ENCODE measurements at places on chromosomes 16 and 17. TPM values are rescaled to one million over a fixed set of nuclear protein-coding genes. Genes with fewer than 3 reads are reported as not detected.

The CBX2 gene
- 12.6 TPM for total RNA-seq

The NDE1 gene
- 26.7 TPM for total RNA-seq

The RUSF1 gene
- total RNA-seq: 53.1 TPM

The ABCA8 gene
- 83.7 TPM for total RNA-seq

The PLA2G10 gene
- not detected for total RNA-seq

The RABEP2 gene
- 19.6 TPM for total RNA-seq

The ATP6V0A1 gene
- 71.1 TPM for total RNA-seq

The CCL8 gene
- total RNA-seq: 0.72 TPM

The KRT17 gene
- total RNA-seq: 1.5 TPM

The LRRC37B gene
- total RNA-seq: 41.5 TPM

The SLC12A3 gene
- 0.20 TPM for total RNA-seq

The MYLK3 gene
- total RNA-seq: 6.3 TPM

The UTS2R gene
- not detected for total RNA-seq

The GUCY2D gene
- total RNA-seq: 0.39 TPM

The PTX4 gene
- 0.11 TPM for total RNA-seq

The SLC16A6 gene
- 36.5 TPM for total RNA-seq

The SMIM36 gene
- total RNA-seq: not detected

The HASPIN gene
- 2.5 TPM for total RNA-seq

The CDK3 gene
- total RNA-seq: 3.8 TPM

The LGALS9C gene
- total RNA-seq: not detected

The FOXN1 gene
- not detected for total RNA-seq

The WWOX gene
- total RNA-seq: 35.8 TPM

The OR1F1 gene
- not detected for total RNA-seq

The ACE gene
- total RNA-seq: 8.1 TPM

The ITGAX gene
- 7.2 TPM for total RNA-seq

The SHISA9 gene
- 6.2 TPM for total RNA-seq

The SKAP1 gene
- total RNA-seq: 17.0 TPM

The CACNG5 gene
- 12.2 TPM for total RNA-seq

The DOC2B gene
- total RNA-seq: 11.5 TPM

The CACNG3 gene
- 3.8 TPM for total RNA-seq

The VAT1L gene
- 147 TPM for total RNA-seq

The DRC3 gene
- total RNA-seq: 4.1 TPM

The WSCD1 gene
- 24.1 TPM for total RNA-seq

The TOX3 gene
- total RNA-seq: 6.3 TPM

The CMTM2 gene
- 1.7 TPM for total RNA-seq

The GH2 gene
- total RNA-seq: 0.44 TPM

The MC1R gene
- total RNA-seq: 3.4 TPM

The CDRT15L2 gene
- not detected for total RNA-seq

The ABCC3 gene
- total RNA-seq: 0.69 TPM

The ETV4 gene
- 2.7 TPM for total RNA-seq
